CD4-positive, alpha-beta T cell (primary cell): ENCODE measurements at places on chromosomes 1 and 21. TPM values are rescaled to one million over a fixed set of nuclear protein-coding genes. Genes with fewer than 3 reads are reported as not detected.

TRIM67 gene
- not detected for total RNA-seq

WNT2B gene
- total RNA-seq, result 0.33 TPM

TMEM79 gene
- 1.7 TPM for total RNA-seq

VHLL gene
- total RNA-seq, result not detected

DNA sequence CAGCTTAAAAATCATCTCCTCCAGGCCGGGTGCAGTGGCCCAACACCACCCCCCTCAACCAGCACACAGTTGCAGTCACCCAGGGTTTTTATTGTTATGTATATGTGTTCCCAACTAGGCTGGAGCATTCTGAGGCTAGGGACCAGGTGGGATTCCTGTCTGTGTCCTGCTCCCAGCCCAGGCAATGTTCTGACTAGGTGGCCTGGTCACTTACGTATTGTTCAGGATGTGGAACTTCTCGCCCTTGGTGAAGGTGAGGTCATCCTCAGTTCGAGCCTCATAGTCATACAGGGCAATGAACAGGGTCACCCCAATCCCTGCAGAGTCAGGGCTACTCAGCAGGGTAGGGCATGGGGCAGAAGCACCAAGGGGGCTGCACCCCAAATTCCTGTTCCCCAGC, 12.2 kb downstream of the FGR start:
- peaks cover 67% of the 10 kb centered on the region for H3K4me1 ChIP-seq
- no peaks in the 10 kb centered on the region for H3K27me3 ChIP-seq
- H3K36me3 ChIP-seq, result no peaks in the 10 kb centered on the region
- no peak for DNase-seq

DNA sequence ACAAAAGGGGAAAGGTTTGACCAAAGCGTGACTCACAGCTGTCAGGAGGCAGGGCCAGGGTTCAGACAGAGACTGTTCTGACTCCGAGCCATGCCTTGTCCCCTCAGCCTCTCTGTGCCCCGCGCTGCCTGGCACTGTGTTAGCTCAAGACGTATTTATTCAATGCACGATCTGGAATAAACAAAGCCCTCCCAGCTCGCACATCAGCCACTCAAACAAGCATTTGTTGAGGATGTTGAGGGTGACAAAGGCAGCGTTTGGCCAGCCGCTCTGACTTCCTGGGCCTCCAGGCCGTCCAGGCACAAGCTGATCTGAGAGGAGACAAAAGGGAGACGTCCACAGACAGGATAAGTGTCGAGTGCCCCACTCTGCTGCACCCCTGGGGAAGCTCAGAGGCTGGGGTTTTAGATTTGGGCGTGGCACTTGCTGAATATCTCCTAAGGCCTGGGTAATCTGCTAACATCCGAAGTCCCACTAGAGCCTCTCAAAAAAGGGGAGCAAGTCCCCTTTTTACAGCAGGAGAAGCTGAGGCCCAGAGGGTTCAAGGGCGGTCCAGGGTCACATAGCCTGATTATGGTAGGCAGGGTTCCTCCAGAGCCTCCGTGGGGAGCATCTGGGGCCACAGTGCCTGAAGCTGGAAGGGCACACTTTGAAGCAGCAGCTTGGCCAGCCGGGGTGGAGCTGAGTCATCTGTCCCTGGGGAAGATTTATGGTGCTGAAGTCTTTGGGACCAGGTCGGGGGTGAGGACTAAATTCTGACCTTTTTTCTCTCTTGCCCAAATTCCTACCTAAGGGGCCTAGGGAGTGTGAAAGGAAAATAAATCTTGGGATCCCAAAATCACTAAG, 95.9 kb downstream of the SPSB1 start:
- H3K4me3 ChIP-seq, result no peak overlapping the region
- H3K27ac ChIP-seq, result no peak overlapping the region
- no peaks in the 10 kb centered on the region for H3K27me3 ChIP-seq
- DNase-seq, result no peak
- no peaks in the 10 kb centered on the region for H3K36me3 ChIP-seq
- no peaks in the 10 kb centered on the region for H3K4me1 ChIP-seq

DNA sequence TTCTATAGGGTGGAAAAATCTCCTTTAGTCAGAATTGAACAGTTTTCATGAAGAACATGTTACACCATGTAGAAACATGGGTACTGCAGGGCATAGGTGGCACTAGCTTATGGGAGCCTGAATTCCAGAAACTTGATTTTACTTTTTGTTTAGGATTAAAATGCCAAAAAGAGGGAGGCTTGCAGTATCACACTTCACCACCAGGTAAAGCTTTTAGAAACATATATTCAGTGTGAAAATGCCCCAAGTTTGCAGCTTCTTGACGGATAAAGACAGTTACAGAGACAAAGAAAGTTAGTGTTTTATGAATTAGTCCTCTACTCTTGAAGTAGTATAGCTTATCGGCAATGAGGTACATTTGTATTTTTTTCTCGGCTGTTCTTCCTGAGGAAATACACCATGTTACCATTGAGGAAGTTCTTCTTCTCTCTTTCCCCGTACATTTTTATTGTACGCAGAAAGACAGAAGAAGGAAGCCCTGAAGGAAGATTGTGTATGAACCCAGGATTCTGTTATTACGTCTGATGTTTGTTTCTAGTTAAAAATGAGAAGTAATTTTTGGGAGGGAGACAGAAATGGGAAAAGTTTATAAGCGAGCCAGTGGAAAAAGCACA, 66.1 kb downstream of the PBX1 start:
- no peak for DNase-seq
- H3K27ac ChIP-seq, result no peak overlapping the region
- no peak overlapping the region for H3K4me3 ChIP-seq
- H3K36me3 ChIP-seq, result no peaks in the 10 kb centered on the region
- no peaks in the 10 kb centered on the region for H3K4me1 ChIP-seq
- H3K27me3 ChIP-seq, result no peaks in the 10 kb centered on the region

GRCh38 chr1:147515045-147515869, 26.0 kb upstream of the BCL9 start:
- no peak for DNase-seq
- H3K36me3 ChIP-seq, result no peaks in the 10 kb centered on the region
- no peaks in the 10 kb centered on the region for H3K27me3 ChIP-seq
- H3K4me3 ChIP-seq, result no peak overlapping the region

- peaks cover 8% of the 10 kb centered on the region for H3K4me1 ChIP-seq
- H3K4me3 ChIP-seq, result no peak overlapping the region
- no peaks in the 10 kb centered on the region for H3K27me3 ChIP-seq
- DNase-seq, result no peak
Observed at GRCh38 chr1:181386340-181386739, 97.0 kb upstream of the CACNA1E start.

DNA sequence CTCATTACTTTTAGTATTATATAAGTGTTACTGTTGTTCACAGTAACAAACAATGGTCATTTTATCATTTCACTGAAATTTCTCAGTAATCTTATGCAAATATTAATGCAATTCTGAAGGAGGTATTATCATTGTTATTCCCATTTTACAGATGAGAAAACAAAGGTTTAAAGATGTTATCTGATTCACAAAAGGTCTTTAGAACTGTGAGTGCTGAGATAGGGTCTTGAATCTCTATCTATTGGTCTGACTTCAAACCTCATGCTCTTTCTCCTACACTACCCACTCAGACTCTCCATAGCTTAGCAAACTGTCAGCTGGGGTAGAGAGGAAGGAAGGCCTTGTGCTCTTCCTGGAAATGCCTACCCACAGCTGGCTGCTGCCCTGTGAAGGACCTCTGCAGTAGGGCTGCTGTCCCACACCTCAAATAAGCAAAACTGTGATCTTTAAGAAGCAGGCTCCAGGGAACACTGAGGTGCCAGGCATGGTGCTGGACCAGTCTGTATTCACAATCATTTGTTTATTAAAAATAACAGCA, 6.2 kb upstream of the OSCP1 start:
- H3K36me3 ChIP-seq, result peaks cover 45% of the 10 kb centered on the region
- DNase-seq, result no peak

GRCh38 chr1:100953960-100954730, 58.3 kb downstream of the SLC30A7 start:
- H3K4me3 ChIP-seq, result no peak overlapping the region
- H3K36me3 ChIP-seq, result peaks cover 18% of the 10 kb centered on the region
- DNase-seq, result no peak

- H3K27ac ChIP-seq, result no peak overlapping the region
- DNase-seq, result no peak
- no peak overlapping the region for H3K4me3 ChIP-seq
- H3K36me3 ChIP-seq, result no peaks in the 10 kb centered on the region
Observed at GRCh38 chr1:59282951-59283350, 13.9 kb upstream of the FGGY start.

- H3K27me3 ChIP-seq, result no peaks in the 10 kb centered on the region
- no peak overlapping the region for H3K27ac ChIP-seq
- no peak for DNase-seq
Observed at GRCh38 chr1:90922996-90923395, 98.8 kb downstream of the ZNF644 start.

- no peak overlapping the region for H3K27ac ChIP-seq
- H3K4me3 ChIP-seq, result no peak overlapping the region
- DNase-seq, result no peak
Observed at GRCh38 chr1:153365696-153366095, 8.0 kb downstream of the S100A9 start.

GRCh38 chr21:45945868-45946210, 35.7 kb upstream of the COL6A1 start:
- no peaks in the 10 kb centered on the region for H3K4me1 ChIP-seq
- no peaks in the 10 kb centered on the region for H3K36me3 ChIP-seq
- no peak overlapping the region for H3K27ac ChIP-seq
- DNase-seq, result no peak
- no peaks in the 10 kb centered on the region for H3K27me3 ChIP-seq
